ENCODE measurements at places on chromosomes 5 and 9.

- H3K36me3 ChIP-seq, result no peaks in the 10 kb centered on the region
- no peak overlapping the region for H3K4me3 ChIP-seq
- H3K27ac ChIP-seq, result no peak overlapping the region
- peaks cover 7% of the 10 kb centered on the region for H3K27me3 ChIP-seq
Measured at GRCh38 chr5:173764332-173765028, 123.7 kb upstream of the CPEB4 start.

- H3K27me3 ChIP-seq, result peaks cover 8% of the 10 kb centered on the region
- no peaks in the 10 kb centered on the region for H3K4me1 ChIP-seq
- no peak overlapping the region for H3K27ac ChIP-seq
- H3K36me3 ChIP-seq, result no peaks in the 10 kb centered on the region
Measured at GRCh38 chr5:113166852-113167366, 190.3 kb downstream of the DCP2 start.

DNA sequence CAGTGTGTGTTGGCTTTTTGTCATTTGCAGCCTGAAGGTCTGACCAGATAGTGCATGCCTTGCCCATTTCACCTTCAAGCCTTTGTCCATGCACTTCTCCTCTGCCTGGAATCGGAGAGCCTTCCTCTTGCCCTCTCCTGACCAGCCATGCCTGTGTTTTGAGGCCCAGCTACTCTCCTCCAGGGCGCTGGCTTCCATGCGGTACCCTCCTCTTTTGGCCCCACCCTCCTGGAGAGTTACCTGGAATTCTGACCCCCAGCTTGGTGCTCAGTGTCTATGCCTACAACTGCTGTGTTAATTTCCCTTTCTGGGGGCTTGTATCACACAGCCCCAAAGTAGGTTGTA, 52.5 kb downstream of the CXXC5 start:
- H3K4me1 ChIP-seq, result peaks cover 32% of the 10 kb centered on the region
- no peak for DNase-seq
- no peak overlapping the region for H3K27ac ChIP-seq
- no peaks in the 10 kb centered on the region for H3K36me3 ChIP-seq
- H3K27me3 ChIP-seq, result peaks cover 12% of the 10 kb centered on the region

GRCh38 chr9:79152306-79152705, 419.5 kb upstream of the TLE4 start:
- DNase-seq, result no peak

GRCh38 chr5:75933489-75933888, 149.7 kb upstream of the SV2C start:
- H3K4me3 ChIP-seq, result no peak overlapping the region
- DNase-seq, result no peak
- no peaks in the 10 kb centered on the region for H3K36me3 ChIP-seq
- H3K27ac ChIP-seq, result no peak overlapping the region
- H3K27me3 ChIP-seq, result peaks cover 3% of the 10 kb centered on the region

- H3K27me3 ChIP-seq, result peaks cover 2% of the 10 kb centered on the region
- DNase-seq, result no peak
- no peaks in the 10 kb centered on the region for H3K4me1 ChIP-seq
- no peak overlapping the region for H3K4me3 ChIP-seq
- H3K36me3 ChIP-seq, result no peaks in the 10 kb centered on the region
Measured at GRCh38 chr9:82957529-82958379, 105.2 kb downstream of the RASEF start.

DNA sequence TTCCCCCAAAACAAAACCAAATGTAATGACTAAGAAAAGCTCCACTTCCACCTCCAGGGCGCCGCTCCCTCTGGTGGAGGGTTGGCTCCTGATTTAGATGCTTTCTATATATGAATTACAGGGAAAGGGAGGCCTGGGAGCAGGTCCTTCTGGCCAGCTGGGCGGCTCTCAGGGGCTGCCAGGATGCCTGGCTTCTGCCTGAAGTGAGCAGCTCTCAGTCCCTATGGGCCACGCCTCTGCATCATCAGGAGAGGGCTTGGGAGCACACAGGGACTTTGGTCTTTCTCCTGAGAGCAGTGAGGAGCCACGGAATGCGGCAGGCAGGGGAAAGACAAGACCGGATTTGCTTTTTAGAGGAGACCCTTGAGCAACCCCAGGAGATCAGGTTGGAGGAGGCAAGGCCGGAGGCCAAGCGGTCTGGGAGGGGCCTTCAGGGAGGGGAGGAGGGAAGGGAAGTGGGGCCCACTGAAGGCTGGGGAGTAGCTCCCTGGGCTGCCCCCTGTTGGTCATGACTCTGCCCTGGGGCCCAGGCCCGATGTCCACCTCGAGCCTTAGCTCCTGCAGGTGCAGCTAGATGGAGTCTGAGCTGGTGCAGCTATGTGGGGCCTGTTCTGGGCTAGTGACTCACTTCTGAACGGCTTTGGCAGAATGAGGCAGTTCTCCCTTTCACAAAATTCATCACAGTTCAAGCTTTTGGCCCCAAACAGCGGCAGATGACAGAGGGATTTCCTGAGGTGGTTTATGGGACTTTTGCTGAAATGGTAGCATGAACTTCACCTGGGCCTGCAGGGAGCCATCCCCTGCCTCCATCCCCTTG, 11.3 kb upstream of the GRHPR start:
- H3K4me3 ChIP-seq, result no peak overlapping the region
- H3K27me3 ChIP-seq, result peaks cover 4% of the 10 kb centered on the region
- no peak for DNase-seq
- H3K4me1 ChIP-seq, result peaks cover 39% of the 10 kb centered on the region

DNA sequence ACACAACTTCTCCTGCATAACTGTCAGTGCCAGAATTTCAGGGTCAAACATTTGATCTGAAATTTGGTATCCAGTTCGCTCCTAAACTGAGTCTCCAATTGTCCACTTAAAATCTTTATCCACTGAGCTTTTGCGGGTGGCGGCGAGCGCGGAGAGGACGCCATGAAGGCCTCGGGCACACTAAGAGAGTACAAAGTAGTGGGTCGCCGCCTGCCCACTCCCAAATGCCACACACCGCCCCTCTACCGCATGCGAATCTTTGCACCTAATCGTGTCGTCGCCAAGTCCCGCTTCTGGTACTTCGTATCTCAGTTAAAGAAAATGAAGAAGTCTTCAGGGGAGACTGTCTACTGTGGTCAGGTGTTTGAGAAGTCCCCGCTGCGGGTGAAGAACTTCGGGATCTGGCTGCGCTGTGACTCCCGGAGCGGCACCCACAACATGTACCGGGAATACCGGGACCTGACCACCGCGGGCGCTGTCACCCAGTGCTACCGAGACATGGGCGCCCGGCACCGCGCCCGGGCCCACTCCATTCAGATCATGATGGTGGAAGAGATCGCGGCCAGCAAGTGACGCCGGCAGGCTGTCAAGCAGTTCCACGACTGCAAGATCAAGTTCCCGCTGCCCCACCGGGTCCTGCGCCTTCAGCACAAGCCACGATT, 913.7 kb upstream of the DMAC1 start:
- DNase-seq, result no peak
- H3K36me3 ChIP-seq, result no peaks in the 10 kb centered on the region
- no peaks in the 10 kb centered on the region for H3K27me3 ChIP-seq
- no peak overlapping the region for H3K27ac ChIP-seq

DNA sequence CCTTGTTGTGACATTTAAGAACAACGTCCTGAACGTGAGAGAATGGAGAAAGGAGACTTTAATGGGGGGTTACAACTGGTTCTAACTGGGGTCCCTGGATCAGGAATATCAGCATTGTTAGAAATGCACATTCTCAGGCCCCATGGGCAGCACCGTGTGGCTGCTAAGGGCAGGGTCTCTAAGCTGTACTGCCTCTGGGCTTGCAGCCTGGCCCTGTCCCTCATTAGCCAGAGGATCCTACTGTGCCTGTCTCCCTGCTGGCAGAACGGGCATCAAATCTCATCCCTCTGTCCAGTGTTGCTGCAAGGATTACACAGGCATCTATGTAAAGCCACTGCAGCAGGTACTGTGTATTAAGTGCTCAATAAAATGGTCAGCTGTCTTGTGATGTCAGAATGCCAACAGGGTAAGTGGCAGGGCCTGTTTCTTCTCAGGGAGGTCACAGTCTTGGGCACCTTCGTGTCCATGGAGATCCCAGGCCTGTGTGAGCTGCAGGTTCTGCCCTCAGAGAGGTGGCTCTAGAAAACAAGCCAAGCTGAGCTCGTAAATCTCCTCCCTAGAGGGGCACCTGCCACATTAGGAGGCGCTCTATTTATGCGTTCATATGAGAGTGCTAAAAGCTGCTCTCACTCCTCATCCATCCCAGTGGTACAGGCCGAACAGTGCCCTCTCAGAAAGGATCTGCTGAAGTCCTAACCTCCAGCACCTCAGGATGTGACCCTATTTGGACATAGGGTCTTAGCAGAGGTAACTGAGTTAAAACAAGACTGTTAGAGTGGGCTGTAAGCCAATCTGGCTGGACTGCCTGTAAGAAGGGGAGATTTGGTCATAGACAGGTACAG, 210.5 kb downstream of the GADD45G start:
- no peak overlapping the region for H3K4me3 ChIP-seq
- peaks cover 37% of the 10 kb centered on the region for H3K4me1 ChIP-seq
- H3K27me3 ChIP-seq, result peaks cover 6% of the 10 kb centered on the region
- peaks cover 2% of the 10 kb centered on the region for H3K36me3 ChIP-seq

DNA sequence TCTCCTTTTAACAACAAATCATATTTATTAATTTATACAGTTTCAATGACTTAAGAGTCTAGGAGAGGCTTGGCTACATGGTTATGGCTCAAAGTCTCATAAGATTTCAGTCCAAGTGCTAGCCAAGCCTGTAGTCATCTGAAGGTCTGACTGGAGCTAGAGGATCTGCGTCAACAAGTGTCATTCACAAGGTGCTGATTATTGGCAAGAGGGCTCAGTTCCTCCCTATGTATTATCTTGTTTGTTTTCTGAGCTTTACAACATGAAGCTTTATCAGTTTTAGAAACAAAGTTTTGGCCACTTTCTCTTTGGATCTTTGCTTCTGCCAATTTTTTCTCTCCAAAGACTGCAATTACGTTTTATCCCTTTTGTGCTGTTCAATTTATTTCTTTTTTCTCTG, 94.7 kb downstream of the RICTOR start:
- H3K4me1 ChIP-seq, result peaks cover 3% of the 10 kb centered on the region
- H3K27me3 ChIP-seq, result no peaks in the 10 kb centered on the region
- H3K36me3 ChIP-seq, result peaks cover 17% of the 10 kb centered on the region
- no peak for DNase-seq
- H3K4me3 ChIP-seq, result no peak overlapping the region

DNA sequence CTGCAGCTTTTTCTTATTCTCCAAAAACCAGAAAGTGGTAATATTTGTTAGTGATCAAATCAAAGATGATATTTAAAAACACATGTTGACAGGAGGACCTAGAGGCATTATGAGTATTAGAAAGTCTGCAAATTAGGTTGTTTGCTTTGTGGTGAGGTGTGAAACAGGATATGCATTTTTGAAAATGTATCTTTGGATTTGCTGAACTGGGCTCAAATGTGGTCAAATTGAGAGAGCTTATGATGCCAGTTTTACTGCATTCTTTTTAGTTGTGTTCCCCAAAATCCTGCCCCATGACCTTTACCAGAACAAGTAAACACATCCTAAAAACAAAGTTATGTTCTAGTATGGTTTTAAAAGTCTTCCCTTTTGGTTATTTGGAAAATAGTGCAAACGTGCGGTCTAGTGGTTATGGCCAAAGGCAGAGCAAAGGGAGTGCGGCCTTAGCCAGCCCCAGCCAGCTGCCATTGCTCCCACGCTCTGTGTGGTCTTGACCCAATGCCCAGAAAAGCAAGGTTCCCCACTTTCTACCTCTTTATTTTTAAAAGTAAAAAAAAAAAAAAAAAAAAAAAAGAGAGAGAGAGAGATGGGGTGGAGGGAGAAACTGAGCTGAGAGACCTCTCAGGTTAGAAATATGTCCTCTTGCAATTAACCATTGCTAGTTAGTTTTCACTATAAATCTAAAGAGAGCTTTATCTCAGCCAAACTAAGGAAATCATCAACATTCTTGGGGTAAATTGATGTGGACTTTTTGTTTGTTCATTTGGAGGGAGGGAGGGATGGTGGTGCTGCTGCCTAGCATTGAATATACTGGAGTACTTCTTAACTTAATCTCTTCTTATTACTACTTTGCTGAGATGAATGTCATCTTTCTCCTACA, 176.6 kb downstream of the ARHGAP26 start:
- peaks cover 3% of the 10 kb centered on the region for H3K4me1 ChIP-seq
- H3K27me3 ChIP-seq, result no peaks in the 10 kb centered on the region
- no peak overlapping the region for H3K4me3 ChIP-seq
- peaks cover 10% of the 10 kb centered on the region for H3K36me3 ChIP-seq
- no peak for DNase-seq

- no peaks in the 10 kb centered on the region for H3K27me3 ChIP-seq
- peaks cover 2% of the 10 kb centered on the region for H3K36me3 ChIP-seq
- peak; percentile 23 for DNase-seq
- H3K4me1 ChIP-seq, result peaks cover 69% of the 10 kb centered on the region
- H3K27ac ChIP-seq, result peak overlapping the region; percentile 92
- peak overlapping the region; percentile 66 for H3K4me3 ChIP-seq
Measured at GRCh38 chr9:68640421-68641089, 64.5 kb upstream of the PIP5K1B start.

DNA sequence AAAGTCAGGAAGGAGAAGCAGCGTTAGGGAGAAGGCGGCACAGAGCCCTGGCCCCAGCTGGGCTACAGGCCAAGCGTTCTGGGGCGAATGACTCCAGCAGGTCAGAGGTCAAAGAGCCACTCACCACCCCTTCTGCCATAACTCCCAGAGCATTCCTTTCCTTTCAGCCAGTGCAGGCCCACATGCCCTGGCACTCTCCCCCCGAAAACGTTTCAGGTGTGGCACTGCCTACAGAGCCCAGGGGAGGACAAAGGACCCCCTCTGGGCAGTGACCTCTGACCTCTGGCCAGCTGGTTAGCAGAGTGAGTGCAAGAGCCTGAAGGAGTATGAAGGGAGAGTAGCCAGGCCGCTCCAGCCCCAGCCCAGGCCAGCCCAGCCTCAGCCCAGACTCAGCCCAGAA, 4.9 kb downstream of the ABCA2 start:
- no peak for DNase-seq
- peaks cover 1% of the 10 kb centered on the region for H3K36me3 ChIP-seq
- peaks cover 15% of the 10 kb centered on the region for H3K4me1 ChIP-seq
- H3K4me3 ChIP-seq, result no peak overlapping the region
- no peaks in the 10 kb centered on the region for H3K27me3 ChIP-seq

Data from memory B cell (primary cell).